ENCODE measurements at places on chromosomes 13 and 19.

GRCh38 chr13:84097148-84097547 is 214.9 kb upstream of the SLITRK1 start:
- no peak for DNase-seq

DNA sequence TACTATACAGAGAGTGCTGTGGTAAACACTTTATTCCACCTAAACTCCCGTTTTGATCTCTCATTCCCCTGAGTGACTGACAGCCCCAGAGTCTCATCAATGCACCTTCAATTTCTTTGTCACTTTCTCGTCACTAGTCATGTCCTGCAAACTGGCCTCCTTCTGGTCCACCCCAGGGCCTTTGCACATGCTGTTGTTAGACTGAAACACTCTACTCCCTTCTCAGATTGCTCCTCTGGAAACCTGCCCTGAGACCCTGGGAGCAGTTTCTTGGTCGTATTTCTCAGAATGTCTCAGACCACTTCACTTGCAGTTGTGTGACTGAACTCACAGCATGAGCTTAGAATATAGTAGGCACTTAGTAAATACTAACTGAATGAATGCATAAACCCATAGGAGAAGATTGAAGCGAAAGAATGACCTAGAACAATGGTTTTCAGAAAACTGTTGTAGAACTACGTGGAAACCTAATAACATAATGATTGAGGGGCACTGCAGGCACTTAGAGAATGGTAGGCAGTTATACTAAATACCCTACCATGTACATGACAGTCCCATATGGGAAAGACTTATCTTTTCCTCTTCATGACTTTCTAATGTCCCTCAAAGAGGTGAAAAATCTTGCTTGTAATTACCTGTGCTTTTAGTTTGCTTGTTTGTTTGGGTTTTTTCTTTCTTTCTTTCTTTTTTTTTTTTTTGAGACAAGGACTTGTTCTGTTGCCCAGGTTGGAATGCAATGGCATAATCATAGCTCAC is 144.8 kb downstream of the IER2 start:
- no peak for DNase-seq

GRCh38 chr19:50668416-50668815 is 19.2 kb downstream of the C19orf81 start:
- no peak for DNase-seq

- DNase-seq: no peak
Measured at GRCh38 chr19:6416658-6417405, 7.8 kb downstream of the KHSRP start.

GRCh38 chr13:112058941-112059340 is 8.0 kb upstream of the SOX1 start:
- DNase-seq: no peak

DNA sequence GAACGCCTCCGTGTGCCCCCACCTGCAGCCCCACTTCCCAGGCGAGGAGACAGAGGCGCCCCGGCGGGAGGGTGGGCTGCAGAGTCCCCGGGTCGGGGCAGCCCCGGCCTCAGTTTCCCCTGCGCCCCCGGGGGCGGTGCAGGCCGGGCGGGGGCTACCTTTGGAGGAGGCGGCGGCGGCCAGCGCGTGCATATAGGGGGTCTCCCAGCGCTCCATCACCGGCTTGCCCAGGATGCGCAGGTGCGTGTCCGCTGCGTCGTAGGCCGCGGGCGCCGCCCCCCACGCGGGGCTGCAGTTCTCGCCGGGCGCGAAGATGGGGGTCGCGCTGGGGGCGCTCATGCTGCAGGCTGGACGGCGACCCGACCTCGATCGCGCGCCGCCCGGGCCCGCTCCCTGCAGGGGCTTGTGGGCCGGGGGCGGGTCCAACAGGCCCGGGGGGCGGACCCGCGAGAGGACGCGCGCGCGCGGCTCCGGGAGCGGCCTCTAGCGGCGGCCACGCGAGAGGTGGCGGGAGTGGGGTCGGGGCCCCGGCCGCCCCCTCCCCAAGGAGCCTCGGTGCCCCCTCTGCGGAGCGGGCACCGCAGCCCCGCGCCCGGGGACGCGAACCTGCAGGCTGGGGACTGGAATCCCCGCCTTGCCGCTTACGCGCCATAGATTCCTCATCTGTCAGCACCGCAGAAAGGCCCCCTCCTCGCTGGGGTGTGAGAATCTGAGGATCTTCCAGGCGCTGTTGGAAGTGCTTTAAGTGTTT is at the start of gene GAMT:
Gene GAMT, minus strand, starts transcription at position 405 of the 751 bp plus-strand sequence. Its CDS starts 66 bp downstream, at position 339.
- DNase-seq: no peak

DNA sequence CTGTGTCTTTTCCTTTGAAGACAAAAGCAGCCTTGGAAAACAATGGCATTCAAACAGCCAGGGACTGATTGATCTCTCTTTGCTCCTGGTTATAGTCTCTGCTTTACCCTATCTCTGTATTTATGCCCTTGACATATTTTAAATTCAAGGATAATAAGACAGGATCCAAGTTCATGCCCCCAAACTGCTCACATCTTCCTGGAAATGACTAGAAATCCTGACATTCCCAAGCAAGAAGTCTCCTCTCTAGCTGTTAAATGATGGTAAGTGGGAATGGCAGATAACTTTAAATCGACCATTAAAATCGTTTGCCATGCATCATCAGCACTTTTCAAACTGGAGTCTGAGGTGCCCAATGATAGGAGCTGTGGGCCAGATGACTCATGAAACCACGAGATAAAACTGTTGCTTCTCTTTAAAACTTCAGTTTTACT is 435.6 kb downstream of the FOXO1 start:
- DNase-seq: no peak

DNA sequence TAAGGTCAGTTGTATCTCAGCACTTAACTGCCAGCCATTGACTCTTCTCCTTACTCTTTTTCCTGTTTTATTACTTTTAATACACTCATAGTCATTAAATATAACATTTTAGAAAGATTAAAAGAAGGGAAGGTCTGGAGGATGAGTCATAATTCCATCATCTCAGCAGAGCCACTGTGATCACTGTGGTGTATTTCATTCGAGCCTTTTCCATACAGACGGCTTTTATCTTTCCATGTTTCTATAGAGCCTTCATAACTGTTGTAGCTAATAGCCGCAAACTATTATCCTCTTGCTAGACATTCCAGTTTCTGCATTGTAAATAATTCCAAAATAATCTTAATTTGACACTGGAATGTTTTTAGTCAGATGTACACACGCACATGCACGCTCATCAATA is 4.7 kb upstream of the FLT1 start:
- DNase-seq: no peak

DNA sequence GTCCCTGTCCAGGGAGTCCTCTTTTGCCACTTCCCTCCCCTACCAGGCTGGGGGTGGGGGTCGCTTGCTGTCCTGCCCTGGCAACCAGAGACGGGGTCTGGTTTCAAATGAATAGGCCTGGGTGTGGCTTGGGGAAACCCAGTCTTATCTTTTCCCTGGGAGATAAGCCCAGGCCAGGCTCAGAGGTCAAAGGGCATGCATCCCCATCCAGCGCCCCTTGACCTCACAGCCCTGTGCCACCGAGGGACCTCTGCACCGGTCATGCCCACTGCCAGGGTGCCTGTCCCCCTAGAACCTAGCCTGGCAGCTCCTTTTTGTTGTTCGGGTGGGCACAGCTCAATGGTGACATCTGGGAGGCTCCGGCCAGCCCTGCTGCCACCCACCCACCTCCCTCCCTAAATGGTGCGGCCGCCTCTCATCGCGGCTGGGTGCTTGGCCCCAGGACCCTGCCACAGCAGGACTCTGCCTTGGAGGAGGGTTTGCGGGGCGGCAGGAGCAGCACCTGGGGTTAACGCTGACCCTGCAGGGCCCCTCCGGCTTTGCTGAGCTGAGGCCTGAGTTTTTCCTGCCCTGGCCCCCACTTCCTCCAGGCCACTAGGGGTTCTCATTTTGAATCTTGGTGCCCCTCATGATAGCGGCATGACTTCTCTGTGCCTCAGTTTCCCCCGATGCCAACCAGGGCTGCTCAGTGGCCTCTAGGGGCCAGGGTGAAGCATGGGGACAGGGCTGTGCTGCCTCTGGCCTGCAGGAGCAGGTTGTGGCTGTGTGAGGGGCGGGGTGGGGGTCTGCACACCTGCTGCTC is 2.9 kb upstream of the CERS1 start:
- DNase-seq: no peak

DNA sequence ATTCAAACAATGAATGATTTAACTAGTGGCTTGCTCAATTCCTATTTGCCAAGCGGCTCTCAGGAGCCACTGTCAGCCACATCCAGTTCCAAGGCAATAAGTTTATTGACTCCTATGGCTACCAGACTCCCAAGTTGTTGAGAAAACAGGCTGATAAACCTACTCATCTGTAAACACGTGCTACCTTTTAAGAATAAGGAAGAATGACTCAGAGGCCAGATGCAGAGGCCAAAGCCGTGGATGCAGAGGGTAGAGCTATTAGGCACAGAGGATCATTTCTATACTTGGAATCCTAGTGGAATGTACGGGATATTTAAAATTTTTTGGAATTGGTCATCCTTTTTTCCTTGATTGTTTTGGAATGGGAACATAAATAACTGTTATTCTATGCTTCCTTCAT is 1921.1 kb downstream of the OLFM4 start:
- no peak for DNase-seq

DNA sequence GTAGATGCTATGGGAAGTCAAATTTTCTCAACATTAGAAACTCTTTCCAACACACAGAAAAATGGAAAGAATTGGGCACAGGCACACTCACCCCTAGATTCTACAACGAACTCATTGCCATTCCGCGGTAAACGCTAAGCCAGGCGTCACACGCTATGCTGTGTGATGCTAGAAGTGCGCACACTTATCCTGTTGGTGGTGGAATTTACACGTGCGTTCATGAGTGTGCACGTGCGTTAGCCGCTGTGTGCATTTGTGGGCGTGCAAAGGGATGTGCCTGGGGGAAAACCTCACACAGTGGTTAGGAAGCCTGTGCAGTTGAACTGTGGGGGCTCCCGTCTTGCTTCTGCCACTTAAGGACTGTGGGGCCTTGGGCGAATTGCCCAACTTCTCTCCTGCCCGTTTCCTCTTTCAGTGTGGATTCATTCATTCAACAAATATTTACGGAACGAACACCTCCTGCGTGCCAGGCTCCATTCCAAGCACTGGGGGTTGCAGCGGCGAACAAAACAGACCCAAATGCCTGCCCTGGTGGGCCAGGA is 7.7 kb downstream of the NFILZ start:
- DNase-seq: no peak

- DNase-seq: no peak
Measured at GRCh38 chr13:109922518-109922917, 136.1 kb upstream of the IRS2 start.

- DNase-seq: no peak
Measured at GRCh38 chr13:113315992-113316391, 19.0 kb downstream of the LAMP1 start.

All from stimulated activated CD8-positive, alpha-beta memory T cell treated with anti-CD3 and anti-CD28 coated beads, Interleukin-15, amount 100 ng/mL, for 1 hour (primary cell).